ENCODE measurements at places on chromosomes 4 and X.
A peak's percentile ranks its signal among the peaks of the same experiment; 100 is the strongest.

- DNase-seq: no peak
Observed at GRCh38 chrX:129227366-129227765, 295.9 kb downstream of the SMARCA1 start.

- DNase-seq: no peak
Observed at GRCh38 chrX:135697601-135698000, 15.8 kb upstream of the CT45A1 start.

DNA sequence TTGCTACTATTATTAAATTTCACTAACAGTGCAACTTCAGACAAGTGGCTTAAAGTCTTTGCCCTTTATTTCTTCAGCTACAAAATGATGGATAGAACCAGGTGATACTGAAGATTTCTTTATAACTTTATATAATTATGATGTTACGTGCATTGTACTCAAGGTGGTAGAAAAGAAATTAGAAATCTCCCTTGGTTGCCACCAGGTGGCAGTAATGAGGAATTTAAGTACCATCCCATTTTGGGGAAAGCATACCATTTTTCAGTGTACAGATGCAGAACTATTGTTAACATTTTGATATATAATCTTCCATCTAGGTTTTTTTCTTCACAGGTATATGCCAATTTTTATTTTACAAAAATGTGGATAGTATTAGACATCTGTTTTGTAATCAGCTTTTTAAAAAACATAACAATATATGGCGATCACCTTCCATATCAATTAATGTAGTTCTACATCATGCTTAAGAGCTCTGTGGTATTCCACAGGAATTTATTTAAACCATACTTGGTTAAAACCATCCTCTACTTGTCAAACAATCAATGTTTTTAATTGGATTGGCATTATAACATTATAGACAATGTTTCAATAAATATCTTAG is 37.7 kb upstream of the RAB33B start:
- DNase-seq: no peak

DNA sequence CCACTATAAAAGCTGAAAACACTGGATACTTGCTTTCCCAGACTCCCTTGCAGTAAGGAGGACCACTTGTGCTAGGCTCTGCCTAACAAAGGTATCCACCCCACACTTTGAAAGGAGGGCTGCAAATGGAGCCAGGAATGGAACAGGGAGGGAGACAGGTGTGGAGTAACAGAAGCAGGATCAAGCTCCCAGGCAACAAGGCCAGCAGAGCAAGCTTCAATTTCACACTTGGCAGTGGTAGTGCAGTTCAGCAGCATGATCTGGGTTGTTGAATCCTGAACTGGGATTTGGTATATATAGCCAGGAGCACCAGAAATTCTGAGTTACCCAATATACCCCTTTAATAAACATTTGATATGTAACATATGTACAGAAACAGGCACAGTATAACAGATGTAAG is 9.8 kb downstream of the LAMP2 start:
- DNase-seq: no peak

DNA sequence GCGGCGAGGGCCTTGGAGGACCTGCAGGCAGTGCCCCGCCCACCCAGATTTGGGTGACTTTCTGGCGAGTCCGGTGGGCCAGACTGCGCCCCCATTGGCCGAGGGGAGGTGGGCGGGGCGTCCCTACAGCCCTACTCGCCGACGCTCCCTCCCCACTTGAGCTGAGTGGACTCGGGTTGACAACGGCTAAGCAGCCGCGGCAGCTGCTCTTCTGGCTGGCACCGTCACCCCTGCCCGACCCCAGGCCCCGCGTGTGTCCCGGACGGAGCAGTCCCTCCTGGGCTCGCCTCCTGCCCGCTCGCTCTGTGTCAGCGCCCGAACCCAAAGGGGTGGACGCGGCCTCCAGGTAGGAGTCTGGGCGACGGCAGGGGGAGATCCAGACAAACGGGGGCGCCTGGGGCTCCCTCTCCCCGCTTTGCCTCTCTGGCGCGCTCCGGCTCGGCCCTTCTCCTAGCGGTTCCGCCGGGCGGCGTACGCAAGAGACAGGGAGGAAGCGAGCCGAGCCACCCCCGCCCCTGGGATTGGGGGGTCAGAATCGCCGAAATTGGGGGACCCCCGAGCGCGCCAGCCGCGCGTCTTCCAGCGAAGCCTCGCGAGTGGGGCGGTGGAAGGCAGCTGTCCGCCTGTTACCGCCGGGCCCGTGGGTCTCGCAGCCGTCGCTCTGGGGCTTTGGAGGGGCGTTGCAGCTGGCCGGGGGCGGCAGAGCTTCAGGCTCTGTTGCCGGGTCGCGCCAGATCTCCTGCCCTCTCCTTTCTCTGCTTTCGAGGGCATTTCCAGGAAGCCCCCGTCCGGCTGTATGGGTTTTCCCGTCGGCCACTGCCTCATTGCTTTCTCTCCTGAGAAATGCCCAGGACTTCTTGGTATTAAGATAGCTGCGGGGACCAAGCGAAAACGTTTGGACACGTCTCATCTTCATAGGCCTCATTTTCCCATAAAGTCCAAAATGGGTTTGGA is 46.3 kb downstream of the STARD8 start:
- DNase-seq: peak; percentile 71

DNA sequence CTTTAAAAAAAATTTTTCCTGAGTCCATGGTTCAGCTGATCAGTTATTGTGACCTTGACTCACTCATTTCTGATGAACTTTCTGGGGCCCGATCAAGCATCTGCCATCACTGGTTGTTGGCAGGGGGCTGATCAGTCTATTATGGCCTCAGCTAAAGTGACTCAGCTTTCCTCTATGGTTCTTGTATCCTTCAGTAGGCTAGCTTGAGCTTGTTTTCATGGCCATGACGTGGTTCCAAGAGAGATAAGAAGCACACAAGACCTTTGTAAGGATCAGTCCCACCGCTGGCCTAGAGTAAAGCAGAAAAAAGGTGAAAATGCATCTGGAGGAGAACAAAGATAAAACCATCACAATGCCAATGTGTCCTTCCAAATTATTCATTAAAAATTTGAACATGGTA is 29.8 kb upstream of the EPGN start:
- DNase-seq: no peak

- no peak for DNase-seq
Observed at GRCh38 chrX:72694170-72694569, 19.9 kb downstream of the PHKA1 start.

Data from BE2C (cell line).